Activated CD8-positive, alpha-beta memory T cell treated with anti-CD3 and anti-CD28 coated beads for 1 hour (primary cell): ENCODE measurements at places on chromosomes 2 and 18.

GRCh38 chr2:218071218-218071937 is 2.3 kb downstream of the RUFY4 start:
- DNase-seq, result no peak

- no peak for DNase-seq
Measured at GRCh38 chr2:215149894-215150293, 11.5 kb upstream of the ABCA12 start.

DNA sequence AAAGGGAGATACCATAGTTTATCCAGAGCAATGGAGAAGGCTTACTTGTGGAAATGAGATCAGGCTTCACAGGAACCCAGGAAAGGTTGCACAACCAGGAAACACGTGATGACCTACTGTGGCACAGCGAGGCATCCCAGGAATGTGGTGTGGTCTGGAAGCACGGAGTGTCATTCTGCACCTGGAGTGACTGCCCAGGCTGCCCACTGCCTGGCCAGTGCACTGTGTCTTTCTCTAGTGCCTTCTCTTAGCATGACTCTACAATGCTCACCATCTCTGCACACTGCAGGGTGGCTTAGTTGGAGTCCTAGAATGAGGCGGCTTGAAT is 48.9 kb downstream of the CHST9 start:
- DNase-seq, result no peak

DNA sequence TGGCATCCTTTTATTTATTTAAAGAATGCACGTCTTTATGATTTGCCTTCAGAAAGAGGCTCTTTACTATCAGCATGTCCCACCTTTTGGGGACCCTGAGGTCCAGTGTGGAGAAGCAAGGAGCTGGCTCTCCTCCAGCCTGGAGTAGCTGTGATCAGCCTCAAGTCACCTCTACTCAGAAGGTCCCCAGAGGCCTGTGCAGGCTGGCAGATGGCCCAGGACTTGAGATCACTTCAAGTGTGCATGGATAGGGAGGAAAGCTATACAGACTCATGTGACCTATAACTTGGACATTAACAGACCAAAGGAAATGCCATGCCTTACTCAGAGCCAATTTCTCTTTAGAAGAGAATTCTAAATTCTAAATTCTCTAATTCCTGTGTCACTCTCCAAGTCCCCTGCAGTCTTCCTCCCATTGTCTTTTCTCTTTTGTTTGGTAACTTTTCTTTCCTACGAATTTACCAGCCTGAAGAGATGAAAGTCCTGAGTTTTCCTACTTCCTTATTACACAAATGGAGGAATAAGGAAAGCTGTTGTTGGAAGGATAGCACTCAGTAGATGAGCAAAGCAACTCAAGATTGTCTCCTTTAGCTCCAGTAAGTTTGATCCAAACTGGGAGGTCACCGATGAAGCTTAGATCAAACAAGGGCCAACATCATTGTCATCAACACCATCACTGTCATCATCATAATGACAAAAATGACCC is 163.9 kb downstream of the GFPT1 start:
- no peak for DNase-seq

- DNase-seq, result no peak
Measured at GRCh38 chr2:154709215-154709614, 10.7 kb downstream of the KCNJ3 start.

DNA sequence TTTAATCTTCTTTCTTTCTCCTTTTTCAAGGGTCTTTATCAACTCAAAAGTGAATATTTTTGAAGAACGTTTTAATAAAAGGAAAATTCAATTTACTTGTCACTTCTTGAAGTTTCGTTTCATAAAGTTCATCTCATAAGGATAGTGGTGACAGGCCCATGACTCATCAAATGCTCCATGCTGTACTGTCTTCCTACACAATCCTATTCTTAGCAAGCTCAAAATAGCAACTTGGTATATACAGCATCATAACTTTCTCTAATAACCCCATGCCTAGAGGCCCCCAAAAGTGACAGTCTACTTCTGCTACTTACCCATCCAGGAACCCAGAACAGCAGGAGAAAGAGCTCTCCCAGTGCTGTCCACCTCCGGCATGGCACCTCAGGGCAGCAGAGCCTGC is 7.7 kb downstream of the FBXO15 start:
- no peak for DNase-seq

- no peak for DNase-seq
Measured at GRCh38 chr2:237752761-237753165, 45.8 kb upstream of the RBM44 start.

DNA sequence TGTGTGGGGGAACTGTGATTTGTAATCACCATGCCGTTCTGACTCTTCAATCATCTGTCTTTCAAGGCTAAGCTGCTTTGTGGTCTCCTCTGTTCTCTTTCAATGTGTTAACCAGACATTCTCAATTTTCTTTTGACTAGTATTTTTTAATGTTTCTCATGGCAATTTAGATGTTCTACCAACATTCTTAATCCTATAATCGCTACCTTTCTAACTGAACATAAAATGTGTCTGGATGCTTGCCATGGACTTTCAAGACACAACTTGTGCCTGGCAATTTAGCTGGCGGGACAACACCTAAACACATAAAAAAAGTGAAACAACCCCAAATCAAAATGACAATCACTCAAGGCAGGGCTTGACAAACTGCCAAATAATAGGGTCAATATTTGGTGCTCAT is 135.0 kb upstream of the ACKR3 start:
- no peak for DNase-seq

- no peak for DNase-seq
Measured at GRCh38 chr2:178016612-178017011, 56.0 kb downstream of the PDE11A start.

DNA sequence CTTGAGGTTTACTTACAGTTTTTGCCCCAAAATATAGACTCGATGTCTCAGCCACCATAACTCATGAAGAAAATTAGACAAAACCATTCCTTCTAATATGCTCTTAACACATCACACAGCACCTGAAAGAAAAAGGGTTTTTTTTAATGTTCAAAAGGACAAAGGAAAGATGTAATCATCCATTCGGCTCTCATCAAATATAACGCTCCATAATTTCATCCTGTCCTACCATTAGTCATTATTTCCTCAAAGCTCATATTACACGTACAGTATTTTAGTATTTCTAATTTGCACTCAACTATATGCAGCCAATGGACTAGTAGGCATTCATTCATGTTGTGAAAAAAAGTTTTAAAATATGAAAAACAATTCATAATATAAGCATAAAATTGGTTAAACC is 24.8 kb downstream of the ESCO1 start:
- no peak for DNase-seq

GRCh38 chr2:236568068-236568921 is 1.3 kb upstream of the ACKR3 start:
- no peak for DNase-seq

- no peak for DNase-seq
Measured at GRCh38 chr2:162092658-162093556, 18.9 kb upstream of the DPP4 start.

- DNase-seq, result no peak
Measured at GRCh38 chr18:23706971-23707640, 17.9 kb downstream of the LAMA3 start.

DNA sequence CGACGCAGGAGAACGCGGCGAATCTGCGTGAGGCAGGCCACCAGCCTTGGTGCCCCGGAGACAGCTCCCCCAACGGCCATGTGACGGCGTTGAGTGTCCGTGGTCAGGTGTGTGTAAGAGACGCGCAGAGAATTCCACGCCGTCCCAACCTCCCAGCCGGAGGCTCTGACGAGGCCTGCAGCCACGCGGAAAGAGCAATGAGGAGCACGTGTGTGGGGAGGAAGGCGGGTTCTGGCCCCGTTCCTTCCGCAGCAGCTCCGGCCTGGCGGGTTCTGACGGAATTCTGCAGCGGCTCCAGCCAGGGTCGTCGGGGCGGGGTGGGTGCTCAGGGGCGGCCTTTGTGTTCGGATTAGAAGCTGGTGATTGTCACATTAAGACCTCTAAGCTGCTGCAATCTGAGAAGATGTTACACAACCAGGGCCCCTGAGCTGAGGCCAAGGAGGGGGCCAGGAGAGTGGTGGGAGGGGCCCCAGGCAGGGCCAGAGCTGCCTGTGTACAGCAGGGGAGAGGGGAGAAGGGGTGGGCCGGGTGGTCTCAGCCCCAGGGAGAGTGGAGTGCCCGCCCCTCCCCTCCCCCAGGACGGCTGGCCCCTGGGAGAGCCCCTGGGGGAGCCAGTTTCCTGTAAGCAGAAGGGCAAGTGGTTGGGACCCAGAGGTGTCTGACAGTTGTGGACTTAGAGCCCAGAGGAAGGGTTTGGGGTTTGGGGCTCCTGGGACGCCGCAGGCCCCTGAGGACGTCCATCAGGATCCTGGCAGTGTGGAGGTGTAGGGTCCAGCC is 5.1 kb upstream of the GAL3ST2 start:
- no peak for DNase-seq

- DNase-seq, result no peak
Measured at GRCh38 chr18:37657493-37657892, 91.9 kb upstream of the CELF4 start.

DNA sequence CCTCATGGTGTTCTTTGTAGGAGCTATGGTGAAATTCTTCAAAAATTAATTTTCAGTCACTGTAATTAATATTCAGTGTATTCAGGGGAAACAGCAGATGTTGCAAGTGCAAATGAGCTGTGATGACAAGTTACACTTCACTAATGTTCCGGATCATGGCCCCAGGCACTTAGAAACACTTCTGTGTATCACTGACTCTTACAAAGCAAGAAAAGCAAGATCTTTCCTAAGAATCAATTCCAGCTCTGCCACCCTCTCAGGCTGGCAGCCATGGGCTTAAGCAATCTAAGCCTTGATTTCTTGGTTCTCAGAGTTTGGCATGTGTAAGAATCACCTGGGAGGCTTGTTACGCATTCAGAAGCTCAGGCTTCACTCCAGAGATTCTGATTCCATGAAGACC is 78.0 kb downstream of the MARCHF4 start:
- no peak for DNase-seq

DNA sequence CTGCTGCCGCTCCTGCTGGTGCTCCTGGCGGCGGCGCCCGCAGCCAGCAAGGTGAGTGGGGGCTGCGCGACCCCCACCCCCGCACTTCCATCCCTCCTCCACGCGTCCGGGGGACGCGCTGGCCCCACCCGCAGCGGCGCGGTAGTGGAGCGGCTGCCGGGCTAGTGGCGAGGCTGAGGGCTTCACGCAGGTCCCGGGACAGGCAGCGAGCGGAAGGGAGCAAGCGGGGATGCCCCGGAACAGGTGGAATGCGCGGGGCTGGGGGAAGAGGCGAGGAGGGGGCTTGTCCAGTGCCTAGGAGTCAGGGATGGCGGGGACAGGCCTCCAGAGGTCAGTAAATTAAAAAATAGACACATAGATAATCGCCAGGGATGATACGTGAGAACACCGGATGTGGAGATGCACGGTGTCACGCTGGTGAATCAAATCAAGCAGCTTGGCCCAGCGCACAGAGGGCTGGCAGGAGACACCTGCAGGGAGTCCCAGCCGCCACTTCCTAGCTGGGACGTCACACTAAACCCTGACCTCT is 403 bp downstream of the COL4A3 start:
- DNase-seq, result no peak

DNA sequence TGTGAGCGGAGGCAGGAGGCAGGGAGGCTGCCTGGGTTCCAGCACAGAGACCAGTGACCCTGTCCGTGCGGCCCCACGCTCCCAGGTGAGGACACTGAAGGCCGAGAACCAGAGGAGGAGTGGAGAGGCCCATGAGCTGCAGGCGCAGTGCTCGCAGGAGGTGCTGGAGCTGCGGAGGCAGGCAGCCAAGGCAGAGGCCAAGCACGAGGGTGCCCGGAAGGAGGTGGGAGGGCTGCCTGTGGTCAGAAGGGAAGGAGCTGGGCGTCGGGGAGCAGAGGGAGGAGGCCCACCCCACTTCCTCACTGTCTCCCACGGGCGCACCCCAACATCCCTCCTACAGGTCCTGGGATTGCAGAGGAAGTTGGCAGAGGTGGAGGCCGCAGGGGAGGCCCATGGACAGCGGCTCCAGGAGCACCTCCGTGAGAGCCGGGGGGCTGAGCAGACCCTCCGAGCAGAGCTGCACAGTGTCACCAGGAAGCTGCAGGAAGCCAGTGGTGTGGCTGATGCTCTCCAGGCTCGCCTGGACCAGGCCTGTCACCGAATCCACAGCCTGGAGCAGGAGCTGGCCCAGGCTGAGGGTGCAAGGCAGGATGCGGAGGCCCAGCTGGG is 33.0 kb upstream of the SNED1 start:
- no peak for DNase-seq

GRCh38 chr2:211328126-211328525 is 771.7 kb downstream of the CPS1 start:
- no peak for DNase-seq

DNA sequence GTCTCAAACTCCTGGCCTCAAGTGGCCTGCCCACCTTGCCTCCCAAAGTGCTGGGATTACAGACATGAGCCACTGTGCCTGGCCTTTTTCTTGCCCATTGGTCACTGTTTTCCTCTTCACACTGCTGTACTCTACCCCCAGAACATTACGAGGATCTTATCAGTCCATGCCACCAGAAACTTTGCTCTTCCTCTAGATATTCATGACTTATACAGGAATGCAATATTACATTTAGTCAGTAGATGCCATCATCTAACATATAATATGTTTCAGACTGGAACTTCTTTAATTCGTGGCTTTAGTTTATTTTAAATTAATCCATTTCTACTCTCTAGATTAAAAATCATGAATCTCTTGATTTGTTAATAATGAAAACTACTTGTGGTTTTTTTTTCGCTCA is 135.5 kb downstream of the COMMD1 start:
- no peak for DNase-seq

- DNase-seq, result no peak
Measured at GRCh38 chr2:232689152-232689910, 7.8 kb upstream of the GIGYF2 start.

DNA sequence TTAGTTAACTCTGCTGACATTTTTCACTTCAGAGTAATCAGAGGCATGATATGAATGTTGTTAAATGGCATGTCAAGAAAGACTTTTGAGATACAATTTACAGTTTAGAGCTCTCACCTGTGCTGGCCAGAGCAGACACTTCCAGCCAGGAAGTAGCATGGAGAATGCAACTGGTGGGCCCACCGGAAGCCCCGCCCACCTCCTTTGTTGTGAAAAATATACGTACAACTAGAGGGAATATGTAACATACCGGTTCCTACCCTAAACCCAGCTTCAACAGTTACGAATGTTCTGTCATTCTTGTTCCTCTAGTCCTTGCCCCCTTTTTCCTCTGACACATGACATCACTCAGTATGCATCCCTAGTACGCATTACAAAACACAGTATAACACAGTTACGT is 70.2 kb upstream of the ITM2C start:
- DNase-seq, result no peak

DNA sequence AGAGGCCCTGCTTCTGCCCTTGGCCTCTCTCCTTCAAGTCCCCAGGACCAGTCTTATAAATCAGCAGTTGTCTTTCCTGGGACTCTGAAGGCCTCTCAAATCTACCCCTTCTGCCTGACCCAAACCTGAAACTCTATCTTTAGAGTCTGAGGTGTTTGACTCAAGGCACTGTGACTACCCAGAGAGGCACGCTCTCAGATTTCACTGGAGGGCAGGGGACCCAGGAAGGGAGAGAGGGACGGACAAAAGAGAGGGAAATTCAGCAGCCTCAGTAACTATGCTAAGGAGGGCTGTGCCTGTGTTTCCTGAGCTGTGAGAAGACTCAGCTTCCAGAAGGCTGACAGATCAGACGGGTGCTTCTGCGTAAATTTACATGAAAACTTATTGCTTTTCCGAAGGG is 217.8 kb downstream of the HAUS1 start:
- no peak for DNase-seq

GRCh38 chr2:234158812-234159211 is 108.3 kb downstream of the SPP2 start:
- no peak for DNase-seq
